AML-193 (cell line): ENCODE measurements at places on chromosomes 2 and 18.

DNA sequence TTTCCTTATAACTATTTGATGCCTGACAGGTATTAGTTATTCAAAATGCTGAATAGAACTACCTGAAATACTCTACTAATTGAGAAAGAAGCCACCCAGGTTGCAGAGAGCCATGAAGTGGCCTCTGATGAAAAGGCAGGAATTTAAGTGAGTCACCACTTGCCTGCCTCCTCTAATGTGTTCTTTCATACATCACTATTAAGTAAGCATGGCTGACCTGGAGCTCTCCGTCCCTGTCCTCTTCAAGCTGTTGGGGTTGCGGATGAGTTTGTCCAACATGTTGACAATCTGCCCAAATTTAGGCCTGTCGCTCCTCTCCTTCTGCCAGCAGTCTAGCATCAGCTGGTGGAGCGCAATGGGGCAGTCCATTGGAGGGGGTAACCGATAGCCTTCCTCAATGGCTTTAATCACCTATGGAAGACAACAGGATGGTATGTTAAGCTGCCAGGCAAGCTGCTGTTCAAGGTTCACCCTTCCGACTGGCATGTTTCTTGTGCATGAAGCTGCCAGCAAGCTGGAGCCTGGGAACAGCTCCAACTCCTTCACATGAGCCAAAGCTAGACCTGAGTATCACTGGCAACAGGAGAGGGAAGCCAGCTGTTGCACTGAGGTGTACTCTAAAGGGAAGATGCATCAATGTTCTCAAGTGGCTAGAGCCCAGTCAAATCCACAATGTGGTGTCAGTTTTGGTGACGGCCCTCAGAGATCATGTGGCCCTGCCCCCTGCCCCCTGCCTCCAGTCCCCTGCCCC lies 142.2 kb downstream of the EPHA4 start:
- no peak for DNase-seq

DNA sequence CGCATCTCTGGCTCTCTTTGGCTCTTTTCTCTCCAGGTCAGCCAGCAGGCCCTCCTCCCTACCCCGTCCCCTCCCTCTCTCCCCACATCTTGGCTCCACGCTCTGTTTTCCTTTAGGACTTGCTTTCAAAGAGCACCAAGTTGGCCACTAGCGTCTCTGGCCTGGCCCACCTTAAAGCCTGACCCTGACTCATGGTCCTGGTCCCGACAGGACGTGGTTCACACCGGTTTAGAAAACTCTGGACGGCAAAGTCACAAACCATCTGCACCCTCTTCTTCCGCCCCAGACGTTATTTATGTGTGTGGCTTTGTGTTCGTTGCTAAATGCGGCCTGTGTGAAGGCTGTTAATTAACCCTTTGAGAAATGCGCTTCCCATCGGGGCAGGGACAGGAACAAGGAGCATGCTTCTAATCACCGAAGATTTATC lies 169.0 kb upstream of the HAAO start:
- DNase-seq: no peak

DNA sequence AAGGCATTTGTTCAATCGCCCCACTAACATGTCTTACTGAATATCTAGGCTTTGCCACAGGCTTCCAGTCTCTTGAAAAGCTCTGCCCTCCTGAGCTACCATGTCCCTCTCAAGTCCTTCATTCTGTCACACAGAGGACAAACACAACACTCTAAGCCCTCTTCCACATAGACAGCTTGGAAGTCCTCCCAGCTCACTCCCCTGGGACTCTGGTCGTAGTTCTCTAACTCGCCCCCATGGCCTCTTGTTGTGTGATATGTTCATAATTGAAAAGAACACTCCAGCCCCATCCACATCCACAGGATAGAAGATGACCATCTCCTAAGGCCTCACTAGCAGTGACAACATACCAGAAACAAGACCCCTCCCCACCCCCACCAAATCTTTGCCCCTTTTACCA lies 37.9 kb downstream of the BUB1 start:
- DNase-seq: no peak

GRCh38 chr2:197306024-197306695 lies 4.4 kb downstream of the ANKRD44 start:
- no peak for DNase-seq

GRCh38 chr2:182220998-182221397 lies 205.8 kb downstream of the PDE1A start:
- no peak for DNase-seq

GRCh38 chr2:164734196-164734595 lies 107.4 kb downstream of the COBLL1 start:
- DNase-seq: no peak
